ENCODE measurements at places on chromosomes 3 and 15.
A peak's percentile ranks its signal among the peaks of the same experiment; 100 is the strongest.

GRCh38 chr3:108509871-108510270 is 525 bp downstream of the MYH15 start:
- DNase-seq, result no peak

GRCh38 chr3:149152420-149152819 is 23.0 kb downstream of the HPS3 start:
- DNase-seq, result peak; percentile 15

- DNase-seq, result no peak
These were observed 541.3 kb downstream of the NTRK3 start for GRCh38 chr15:87715252-87715651.

DNA sequence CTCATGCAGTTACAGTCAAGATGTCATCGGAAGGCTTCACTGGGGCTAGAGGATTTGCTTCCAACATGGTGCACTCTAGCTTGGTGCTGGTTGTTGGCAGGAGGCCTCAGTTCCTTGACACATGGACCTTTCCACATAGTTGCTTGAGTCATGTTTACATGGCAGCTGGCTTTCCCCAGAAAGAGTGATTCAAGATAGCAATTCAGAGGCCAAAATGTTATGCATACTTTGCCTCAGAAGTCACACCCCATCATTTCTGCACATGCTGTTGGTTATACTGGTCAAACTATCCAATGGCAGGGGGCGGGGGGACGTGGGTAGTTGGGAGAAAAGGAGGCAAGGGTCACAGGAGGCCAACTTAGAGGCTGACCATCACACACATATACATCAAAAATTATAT is 58.7 kb downstream of the FOXB1 start:
- DNase-seq, result peak; percentile 20

GRCh38 chr15:87735522-87735921 is 521.0 kb downstream of the NTRK3 start:
- DNase-seq, result no peak

GRCh38 chr3:12454816-12455121 is 29.5 kb upstream of the TSEN2 start:
- DNase-seq, result no peak

- no peak for DNase-seq
These were observed 44.8 kb downstream of the STRIT1 start for GRCh38 chr3:155248531-155249187.

- DNase-seq, result peak; percentile 42
These were observed 130.0 kb upstream of the KCNMB2 start for GRCh38 chr3:178406206-178406605.

DNA sequence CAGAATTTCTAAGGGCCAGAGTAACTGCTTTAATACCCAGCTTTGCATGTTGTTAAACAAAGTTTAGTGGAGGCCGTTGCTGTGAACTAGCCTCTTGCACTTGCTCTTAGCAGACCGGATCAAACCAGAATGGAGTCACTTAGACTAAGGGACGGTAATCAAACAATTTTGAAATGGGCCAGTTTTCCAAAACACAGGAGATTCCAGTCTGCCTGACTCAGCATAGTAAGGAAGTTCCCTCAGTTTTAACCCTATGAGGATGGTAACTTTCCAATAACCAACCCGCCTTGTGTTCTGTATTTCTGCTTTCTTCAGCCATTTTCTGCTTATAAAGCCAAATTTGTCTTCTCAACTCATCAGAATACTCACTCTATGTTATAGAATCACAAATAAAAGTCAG is 77.2 kb upstream of the WDR72 start:
- DNase-seq, result no peak

GRCh38 chr3:19769694-19770093 is 164.3 kb downstream of the EFHB start:
- DNase-seq, result no peak

DNA sequence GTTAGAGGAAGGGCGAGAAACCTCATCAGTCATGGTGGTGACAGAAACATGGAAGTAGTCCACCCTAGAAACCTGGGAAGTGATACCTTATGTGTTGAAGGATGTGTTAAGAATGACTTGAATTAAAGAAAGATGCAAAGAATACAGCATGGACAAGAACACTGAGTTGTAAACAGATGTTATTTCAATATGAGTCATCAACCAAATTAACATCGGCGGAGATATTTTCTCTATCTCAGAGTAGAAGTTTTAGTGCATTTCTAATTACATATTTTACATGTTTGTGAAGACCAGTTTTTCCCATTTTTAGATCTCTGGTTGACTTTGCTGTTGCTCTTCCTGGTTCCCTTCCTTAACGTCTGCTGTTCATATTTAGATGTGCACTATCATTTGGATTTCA is 268.8 kb upstream of the TBL1XR1 start:
- peak; percentile 49 for DNase-seq

GRCh38 chr3:42090973-42091731 is at the start of gene TRAK1:
Gene TRAK1 (plus strand): TSS chr3:42091357. CDS start chr3:42091470, 113 bp downstream.
- peak; percentile 64 for DNase-seq

DNA sequence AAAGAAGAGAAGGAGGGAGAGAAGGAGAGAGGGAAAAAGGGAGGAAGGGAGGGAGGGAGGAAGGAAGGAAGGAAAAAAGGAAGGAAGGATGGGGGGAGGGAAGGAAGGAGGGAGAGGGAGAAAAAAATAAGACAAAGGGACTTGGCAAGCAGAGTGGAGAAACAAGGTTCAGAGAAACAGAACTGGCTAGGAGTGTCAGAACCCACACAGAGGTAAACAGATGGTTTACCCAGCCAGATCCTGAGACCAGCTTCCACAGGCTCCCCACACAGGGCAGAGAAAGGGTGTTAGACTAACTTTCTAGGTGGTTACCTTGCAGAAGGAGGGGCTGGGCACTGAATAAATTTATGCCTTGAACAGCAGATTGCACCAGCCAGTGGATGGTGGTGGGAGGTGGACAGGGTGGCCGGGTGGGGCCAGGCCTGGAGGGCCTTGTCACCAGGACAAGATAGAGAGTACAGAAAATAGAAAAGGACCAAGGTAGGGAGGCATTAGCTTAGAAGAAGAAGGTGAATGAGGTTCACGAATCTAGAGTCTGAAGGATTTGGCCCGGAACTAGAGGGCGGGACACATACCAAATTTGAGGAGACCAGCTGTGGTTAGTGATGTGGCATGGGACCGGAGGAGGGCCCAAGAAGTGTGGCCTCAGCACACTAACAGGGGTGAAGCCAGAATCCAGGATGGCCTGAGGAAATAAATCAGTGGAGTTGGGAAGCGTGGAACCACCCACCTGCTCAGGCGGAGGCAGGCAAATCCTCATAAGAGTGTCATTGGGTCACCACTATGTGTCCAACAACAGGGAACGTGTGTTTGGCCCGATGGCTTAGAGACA is 1.2 kb upstream of the TM4SF1 start:
- no peak for DNase-seq

GRCh38 chr15:73570355-73571032 is 62.7 kb downstream of the NPTN start:
- DNase-seq, result no peak

GRCh38 chr3:36907911-36908646 is 36.8 kb downstream of the TRANK1 start:
- DNase-seq, result peak; percentile 39

DNA sequence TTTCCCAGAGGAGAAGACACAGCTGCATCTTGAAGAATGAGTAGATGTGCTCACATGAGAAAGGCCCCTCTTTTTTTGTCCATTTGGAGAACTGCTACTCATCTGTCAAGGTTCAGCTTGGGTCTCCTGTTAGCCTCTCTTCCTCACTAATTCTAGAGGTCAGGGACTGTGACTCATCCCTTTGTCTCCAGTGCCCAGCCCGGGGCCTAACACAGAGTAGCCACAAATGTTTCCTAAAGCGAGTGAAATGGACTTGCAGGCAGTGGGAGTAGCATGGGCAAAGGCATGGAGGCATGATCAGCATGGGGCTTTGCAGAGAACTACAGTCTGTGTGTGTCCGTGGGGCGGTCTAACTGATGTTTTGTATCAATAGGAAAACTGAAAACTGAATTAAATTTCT is 33.9 kb upstream of the MRPS22 start:
- DNase-seq, result no peak

GRCh38 chr3:61425356-61425755 is 136.0 kb upstream of the PTPRG start:
- no peak for DNase-seq

- no peak for DNase-seq
These were observed 333.3 kb upstream of the TPM1 start for GRCh38 chr15:62709261-62709660.

- DNase-seq, result no peak
These were observed 19.6 kb downstream of the CD86 start for GRCh38 chr3:122074621-122075265.

GRCh38 chr3:51773529-51774056 is 5.4 kb downstream of the IQCF6 start:
- DNase-seq, result peak; percentile 1

DNA sequence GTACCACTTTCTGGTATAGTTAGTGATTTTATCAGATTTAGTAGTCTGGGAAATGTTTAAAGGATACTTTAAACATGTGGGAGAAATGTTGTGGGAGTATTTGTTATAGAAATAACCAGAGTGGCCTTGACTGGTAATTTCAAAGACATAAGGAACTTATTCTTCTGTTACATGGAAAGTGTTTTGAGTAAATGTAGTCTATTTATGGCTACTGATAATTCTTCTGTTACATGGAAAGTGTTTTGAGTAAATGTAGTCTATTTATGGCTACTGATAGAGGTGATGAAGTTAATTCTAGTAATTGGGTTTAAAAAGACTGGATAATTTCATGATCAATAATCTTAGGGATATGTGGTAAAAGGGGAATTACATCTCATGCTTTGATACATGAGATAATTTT is 17.7 kb downstream of the REC114 start:
- DNase-seq, result no peak

GRCh38 chr15:79948761-79949160 is 22.2 kb downstream of the BCL2A1 start:
- DNase-seq, result no peak
